ENCODE measurements at places on chromosomes 5 and 9.
A peak's percentile ranks its signal among the peaks of the same experiment; 100 is the strongest.

DNA sequence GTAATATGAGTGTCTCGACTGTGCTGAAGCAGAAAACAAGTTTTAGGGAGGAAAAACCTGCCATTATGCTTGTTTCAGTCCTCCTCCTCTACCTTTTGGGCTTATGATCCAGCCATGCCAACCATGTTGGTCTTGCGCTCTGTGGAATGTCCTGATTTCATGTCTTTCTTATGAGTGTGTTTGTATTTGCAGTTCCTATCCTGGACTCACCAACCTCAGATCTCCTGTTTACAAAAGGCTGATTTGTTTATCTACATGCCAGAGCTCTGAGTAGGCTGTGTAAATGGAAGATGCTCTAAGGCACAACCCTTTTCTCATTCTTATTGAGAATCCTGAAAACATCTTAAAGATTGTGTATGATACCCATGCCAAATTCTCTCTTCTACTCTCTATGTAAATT, 138.6 kb downstream of the ARHGEF28 start:
- no peak for DNase-seq

GRCh38 chr5:38780945-38781344, 64.9 kb upstream of the OSMR start:
- DNase-seq, result no peak

DNA sequence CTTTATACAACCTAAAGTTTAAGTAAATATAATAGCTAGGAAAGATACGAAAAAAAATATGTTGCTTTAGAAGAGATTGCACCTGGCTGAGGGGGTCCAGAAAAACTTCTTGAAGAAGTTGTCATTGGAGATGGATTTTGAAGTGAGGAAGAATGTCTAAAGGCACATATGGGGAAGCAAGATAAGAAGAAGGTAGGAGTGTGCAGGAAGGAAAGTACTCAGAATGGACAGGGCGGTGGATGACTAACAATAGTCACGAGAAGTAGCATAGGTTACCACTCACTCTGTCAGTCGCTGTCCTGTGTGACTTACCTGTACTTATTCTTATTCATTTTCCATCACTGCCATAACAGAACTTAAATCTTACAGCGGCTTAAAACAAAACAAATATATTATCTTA, 251.6 kb downstream of the GRIA1 start:
- no peak for DNase-seq

DNA sequence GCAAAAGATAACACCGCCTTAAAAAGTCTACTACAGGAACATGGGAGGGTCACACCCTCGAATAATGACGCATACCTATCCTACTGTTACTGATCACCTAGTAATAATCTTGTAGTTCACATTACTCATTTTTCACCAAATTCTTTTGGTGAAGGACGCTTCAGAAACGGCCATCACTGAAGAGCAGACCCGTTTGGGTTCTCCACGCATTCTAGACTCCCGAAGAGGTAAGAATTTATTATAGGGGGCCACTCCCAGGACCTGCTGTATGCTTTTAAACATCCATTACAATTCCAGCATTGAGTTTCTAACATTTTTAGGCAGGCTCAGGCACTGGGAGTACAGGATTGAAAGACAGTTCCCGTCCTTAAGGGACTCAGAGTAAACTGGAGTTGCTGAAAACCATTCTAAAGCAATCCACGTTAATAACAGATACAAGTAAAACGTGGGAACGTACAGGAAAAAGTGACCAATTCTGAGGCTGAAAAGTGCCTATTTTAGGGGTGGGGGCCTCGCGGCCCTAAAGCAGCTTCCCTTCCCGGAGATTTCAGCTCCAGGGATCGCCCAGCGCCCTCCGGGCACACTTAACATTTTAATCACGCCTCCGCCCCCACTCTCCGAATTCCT, at the start of gene FER:
FER (plus strand) TSS at position 124 of the 627 bp plus-strand sequence. CDS start 50,286 bp downstream, outside the sequence.
- peak; percentile 87 for DNase-seq

- no peak for DNase-seq
These were observed 40.5 kb upstream of the FAM81B start for GRCh38 chr5:95350631-95351030.

GRCh38 chr9:91341258-91341746, 20.4 kb downstream of the AUH start:
- no peak for DNase-seq

DNA sequence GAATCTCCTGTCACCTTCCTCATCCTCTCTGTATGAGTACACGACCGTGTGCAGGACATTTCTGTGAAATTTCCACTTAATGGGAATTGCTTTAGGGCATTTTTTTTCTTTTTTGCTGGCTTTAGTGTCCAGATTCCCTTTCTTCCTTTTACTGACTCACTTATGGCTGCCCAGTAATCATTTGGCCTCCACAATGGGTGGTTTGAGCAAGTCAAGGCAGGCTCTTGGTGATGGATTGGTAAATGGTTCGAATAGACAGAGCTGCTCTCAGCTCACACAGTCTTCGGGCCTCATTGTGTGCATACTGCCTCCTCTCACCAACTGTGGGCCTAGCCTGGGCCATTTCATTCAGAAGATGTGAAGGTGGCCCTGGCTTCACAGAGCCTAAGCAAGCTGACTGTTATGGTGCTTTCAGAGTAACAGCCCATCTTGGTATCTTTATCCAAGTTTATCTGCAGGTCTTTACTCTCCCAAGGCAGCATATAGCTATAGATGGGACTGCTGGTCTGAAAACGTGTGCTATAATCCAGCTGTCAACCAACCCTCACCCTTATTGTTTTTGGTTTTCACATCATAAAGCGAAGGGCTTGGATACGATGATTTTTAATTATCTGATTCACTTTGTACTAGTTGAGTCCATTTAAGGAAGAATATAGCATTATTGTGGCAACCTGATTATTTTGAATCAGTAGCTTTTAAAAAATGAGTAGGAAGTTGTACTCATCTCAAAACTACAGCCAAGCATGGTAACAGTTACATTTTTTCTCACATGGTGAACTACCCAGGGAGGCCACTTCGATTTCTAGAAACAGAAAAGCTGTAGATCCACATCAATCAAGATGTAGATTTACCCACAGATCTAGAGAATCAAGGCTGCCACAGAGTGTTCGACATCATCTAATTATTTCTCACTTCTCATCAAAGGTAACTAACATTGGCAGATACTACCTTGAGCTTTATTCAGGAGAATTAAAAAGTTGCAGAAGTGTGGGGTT, 50.4 kb upstream of the CKMT2 start:
- DNase-seq, result no peak

DNA sequence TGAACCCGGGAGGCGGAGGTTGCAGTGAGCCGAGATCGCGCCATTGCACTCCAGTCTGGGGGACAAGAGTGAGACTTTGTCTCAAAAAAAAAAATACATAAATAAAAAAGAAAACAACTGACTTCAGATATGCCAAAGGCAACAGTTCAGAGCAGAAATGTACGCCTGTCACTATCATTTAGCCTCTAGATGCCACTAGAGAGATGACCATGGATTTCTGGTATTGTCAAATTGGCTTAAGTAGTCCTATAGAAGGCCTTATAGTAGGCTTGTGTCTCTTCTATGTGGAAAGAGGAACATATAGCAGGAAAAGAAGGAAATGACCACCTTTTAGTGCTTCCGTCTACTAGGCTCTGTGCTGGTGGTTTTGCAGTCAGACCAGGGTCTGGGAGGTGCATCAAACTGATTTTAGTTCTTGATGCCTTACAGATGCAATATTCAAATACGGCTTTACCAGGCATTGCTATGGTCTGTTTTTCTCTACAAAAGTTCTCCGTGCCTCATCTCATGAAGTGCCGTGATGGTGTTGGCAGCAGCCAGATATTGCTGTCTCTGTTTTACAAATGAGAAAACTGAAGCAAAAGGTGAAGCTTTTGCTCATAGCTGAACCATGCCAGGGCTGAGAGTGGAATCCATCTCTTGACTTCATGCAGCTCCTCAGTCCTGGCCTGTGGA, 17.2 kb downstream of the AGXT2 start:
- DNase-seq, result no peak

DNA sequence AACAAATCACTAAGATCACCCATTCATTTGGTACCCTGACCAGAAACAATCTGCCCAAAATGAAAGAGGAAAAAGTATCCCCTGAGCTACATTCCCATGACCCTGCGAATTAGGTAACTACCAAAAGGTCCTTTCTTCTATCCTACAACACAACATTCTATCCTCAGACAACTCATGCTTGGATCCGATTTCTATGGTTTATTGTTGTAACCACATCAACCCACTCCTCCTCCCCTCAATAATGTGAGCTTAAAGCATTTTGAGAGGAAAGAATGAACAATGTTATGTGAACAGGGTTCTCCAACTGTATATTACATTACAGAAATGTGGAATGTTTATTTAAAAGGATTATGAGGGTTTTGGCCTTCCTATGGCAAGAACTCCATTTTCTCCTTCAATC, 4.0 kb downstream of the SLC35D2 start:
- no peak for DNase-seq

DNA sequence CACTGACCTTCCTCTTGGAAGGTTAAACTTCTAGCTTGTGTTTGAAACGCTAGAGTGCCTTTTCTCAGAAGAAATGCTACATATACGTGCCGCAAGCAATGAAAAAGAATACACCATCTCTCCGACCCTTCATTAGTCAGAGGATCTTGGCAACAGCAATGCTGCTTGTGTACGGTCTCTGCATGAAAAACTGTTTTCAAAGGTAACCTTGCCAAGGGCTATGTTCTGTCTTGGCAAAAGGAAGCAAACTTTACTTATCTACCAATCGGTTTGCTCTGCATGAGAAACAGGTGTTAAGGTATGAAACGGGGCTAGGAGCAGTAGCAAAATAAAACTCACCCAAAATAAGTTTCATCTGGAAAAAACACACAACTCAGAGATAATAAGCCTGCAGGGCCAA, 297.8 kb downstream of the FBXL17 start:
- no peak for DNase-seq

DNA sequence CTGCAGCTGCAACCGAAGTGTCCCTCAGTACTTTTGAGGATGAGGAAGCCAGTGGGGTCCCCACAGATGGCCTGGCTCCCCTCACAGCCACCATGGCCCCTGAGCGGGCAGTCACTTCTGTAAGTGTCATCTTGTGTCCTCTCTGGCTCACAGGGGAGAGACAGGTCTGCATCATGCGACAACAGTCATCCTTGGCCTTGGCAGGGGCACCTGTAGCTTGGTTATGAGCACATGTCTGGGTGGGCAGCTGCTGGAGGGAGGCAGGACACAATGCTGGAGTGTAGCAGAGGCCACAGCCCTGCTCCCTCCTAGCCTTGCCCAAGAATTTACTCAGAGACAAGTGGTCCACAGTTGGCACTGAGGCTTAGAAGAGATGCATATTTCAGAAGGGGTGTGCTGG, 71.7 kb downstream of the COL15A1 start:
- DNase-seq, result no peak

DNA sequence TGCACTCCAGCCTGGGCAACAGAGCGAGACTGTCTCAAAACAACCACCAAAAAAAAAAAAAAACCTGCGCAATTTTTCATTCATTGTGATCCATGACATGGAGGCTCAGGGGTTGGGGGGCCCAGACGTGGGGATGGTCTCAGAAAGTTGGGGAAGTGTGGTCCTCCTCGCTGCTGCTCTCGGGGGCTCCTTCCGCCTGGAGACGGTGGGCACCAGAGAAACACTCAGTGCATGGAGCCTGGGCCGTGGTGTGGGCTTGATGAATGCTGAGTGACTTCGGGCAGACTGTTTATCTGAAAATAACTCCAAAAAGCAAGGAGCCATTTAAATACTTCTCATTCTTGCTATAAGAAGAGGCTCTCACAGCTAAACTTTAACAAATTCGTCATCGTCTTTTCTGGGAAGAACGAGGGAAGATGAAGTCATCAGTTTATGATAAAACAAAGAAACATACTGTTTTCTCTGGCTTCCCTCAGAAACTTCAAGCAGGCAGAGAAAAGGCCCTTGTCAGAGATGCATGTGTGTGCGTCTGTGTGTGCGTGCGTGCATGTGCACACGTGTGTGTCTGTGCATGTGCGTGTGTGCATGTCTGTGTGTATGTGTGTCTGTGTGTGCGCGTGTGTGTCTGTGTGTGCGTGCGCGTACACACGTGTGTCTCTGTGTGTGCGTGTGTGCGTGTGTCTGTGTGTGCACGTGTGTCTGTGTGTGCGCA, 35.0 kb downstream of the RASGEF1C start:
- DNase-seq, result no peak

DNA sequence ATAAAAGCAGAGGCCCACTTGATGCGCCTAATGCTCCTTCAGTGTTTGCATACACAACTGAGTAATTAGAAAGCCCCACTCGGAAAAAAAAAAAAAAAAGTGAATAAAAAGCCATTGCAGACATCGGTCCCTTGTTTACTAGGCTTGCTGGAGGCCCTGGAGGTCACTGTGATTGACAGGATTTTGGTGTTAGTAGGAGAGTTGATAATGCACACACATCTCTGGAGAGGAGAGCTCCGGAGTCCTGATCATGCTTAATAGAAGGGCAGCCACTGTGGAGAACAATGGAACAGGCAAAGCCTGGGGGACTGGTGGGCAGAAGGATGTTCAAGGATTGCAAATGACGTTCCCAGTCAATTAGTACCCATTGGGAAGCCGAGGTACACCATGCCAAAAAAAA, 152.5 kb downstream of the EFNA5 start:
- DNase-seq, result peak; percentile 76

- no peak for DNase-seq
These were observed 70.9 kb downstream of the APTX start for GRCh38 chr9:32930486-32930885.

DNA sequence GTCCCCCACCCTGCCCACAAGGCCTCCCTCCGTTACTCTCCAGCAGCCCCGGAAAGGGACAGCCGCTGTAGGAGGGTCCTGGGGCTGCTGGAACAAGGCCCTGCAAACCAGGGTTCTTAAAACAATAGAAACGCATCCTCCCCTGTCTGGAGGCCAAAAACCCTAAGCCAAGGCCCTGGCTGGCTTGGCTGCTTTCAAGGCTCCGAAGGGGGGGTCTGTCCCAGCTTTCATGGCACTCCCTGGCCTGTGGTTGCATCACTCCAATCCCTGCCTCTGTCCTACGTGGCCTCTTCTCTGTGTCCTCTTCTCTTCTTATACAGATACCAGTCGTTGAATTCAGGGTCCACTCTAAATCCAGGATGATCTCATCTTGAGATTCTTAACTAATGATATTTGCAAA, 7.4 kb upstream of the UBAC1 start:
- no peak for DNase-seq

GRCh38 chr9:107740088-107740980, 250.8 kb upstream of the KLF4 start:
- no peak for DNase-seq

- no peak for DNase-seq
These were observed 124.0 kb upstream of the TLE4 start for GRCh38 chr9:79447762-79448161.

- DNase-seq, result no peak
These were observed 29.3 kb downstream of the PRELID2 start for GRCh38 chr5:145805819-145806218.

GRCh38 chr9:126448136-126448535, 121.5 kb downstream of the MVB12B start:
- DNase-seq, result no peak

- DNase-seq, result peak; percentile 73
These were observed 71.5 kb upstream of the RPS23 start for GRCh38 chr5:82349652-82350051.

DNA sequence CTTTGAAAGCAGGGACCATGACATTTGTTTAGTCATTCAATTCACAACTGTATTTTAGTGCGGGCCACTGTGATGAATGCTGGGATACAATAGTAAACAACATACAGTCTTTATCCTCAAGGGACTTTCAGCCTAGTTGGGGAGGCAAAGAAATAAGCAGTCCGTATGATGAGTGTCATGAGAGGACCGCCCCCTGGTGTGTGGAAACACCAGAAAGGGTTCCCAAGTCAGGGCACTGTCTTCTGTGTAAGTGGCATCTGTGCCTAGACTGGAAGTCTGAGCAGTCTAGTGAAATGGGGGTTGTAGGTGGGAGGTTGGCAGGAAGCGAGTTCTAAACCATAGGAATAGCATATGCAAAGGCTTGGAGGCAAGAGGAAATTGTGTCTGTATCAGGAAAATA, 6.8 kb downstream of the C9orf43 start:
- no peak for DNase-seq
